ENCODE measurements at places on chromosomes 3 and 15. TPM values are rescaled to one million over a fixed set of nuclear protein-coding genes. Genes with fewer than 3 reads are reported as not detected.

GRCh38 chr3:1910322-1910721, 188.3 kb upstream of the CNTN4 start:
- DNase-seq: no peak

DNA sequence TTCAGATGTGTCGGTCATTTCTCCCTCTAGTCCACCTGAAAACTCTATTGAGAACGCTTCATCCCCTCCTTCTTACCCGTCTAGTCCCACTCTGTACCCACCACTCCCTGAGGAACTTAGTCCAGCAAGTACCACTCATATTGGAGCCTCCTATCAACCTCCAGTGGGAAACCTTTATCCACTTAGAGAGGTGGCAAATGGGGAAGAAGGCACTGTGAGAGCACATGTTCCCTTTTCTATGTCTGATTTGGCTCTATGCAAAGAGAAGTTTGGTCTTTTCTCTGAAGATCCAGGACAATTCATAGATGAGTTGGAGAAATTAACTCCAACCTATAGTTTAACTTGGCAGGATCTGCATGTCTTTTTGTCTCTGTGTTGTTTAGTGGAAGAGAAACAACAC, 17.0 kb upstream of the RPN1 start:
- DNase-seq: no peak

GRCh38 chr3:98979296-98979695, 77.8 kb upstream of the DCBLD2 start:
- no peak for DNase-seq

DNA sequence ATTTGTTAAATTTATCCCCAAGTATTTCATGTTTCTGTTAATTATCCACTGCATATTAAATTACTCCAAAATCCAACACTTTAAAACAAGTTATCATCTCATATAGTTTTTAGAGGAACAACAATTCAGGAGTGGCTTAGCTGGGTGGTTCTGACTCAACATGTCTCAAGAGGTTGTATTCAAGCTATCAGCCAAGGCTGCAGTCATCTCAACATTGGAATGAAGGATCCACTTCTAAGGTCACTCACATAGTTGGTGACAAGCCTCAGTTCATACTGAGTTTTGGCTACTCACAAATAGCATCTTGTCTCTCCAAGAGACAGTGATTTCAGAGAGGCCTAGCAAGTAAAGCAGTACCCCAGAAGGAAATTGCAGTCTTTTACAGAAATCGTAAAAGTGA, 134.7 kb downstream of the NR2E3 start:
- DNase-seq: no peak

DNA sequence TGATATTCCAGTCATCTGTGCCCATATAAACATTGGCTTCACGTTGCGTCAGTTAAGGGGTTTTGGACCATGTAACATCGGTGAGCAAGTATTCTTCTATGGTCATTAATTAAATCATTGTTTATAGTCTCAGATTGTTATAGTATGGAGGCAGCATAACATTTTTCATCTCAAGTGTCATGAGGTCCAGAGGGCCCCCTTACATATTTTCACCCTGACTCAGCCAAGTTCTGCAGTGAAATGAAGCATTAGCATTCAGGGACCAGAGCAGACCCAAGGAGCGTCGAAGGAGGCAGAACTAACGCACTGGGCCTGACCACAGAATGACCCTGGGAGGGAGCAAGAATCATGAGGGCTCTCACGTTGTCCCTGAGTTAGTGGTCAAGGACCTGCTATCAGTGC, 171.5 kb downstream of the LRTM1 start:
- DNase-seq: no peak

The CASR gene
- total RNA-seq: not detected

DNA sequence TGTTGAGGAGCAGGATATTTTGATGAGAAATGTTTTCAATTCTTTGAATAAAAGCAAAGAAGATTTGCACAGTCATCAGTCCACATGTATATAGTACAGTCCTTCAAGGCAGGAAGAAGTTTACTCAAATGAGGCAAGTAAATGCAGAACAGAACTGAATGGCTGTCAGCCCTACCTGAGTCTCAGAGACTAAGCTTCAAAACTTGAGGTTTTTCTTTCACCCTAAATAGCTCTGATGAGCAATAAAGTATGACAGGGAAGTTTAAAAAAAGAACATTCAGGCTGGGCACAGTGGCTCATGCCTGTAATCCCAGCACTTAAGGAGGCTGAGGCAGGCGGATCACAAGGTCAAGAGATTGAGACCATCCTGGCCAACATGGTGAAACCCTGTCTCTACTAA, 232.5 kb downstream of the SUCLG2 start:
- no peak for DNase-seq

GRCh38 chr3:176447369-176447768, 749.9 kb downstream of the TBL1XR1 start:
- no peak for DNase-seq

DNA sequence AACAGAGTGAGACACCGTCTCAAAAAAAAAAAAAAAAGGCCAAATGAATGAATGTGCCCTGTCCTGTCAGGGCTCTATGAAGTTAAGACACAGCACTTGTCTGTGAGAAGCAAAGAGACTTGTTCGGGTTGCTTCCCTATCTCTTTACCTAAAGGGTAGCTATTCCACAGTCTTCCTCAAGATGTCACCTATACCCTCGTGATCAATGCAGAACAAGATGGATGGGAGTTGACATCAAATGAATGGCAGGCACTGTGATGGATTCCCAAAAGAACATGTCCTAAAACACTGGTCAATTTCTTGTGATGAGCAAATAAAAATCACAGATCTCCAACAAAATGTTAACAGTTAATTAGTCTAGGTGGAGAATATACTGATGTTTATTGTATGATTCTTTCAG, 9.5 kb downstream of the TADA3 start:
- DNase-seq: no peak

DNA sequence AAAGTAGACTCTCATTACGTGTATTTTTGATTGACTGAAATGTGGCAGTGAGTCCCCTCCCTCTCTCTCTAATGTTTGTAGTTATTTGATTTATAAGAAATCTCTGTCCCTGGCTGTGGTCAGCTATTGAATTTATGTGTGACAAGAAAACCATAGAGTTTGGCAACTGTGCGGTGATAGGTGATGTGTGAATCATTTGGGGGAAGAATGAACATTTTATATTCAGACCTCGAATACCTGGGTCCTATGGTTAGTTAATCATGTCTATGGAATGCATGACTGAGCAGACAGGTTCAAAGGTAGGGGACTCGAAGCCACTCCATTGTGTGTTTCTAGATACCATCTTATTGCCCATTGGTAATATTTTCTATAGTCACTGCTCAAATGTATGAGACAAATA, 712.1 kb downstream of the MECOM start:
- no peak for DNase-seq

DNA sequence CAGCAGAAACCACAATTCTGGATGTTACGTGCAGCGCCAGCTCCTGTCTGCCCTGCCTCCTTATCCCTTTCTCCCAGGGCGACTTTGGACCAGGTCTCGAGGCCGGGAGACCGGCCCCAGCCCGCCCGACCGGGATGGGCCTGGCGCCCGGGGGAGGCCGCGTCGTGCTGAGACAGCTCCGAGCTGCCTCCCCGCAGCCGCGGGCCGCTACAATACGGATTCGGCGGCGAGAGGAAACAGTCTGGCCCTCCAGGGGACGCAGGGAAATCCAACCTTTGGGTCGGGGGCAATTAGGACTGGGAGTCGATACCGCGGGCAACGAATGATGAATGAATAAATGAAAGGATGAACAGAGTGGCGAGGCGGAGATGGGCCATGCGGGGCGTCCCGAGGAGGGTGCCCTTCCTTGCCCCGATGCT, 537 bp downstream of the GRAMD2A start:
- DNase-seq: no peak

GRCh38 chr15:78050441-78050809, 27.1 kb downstream of the TBC1D2B start:
- no peak for DNase-seq

The CCDC39 gene
- total RNA-seq: 2.2 TPM

GRCh38 chr3:127816783-127817405, 5.4 kb downstream of the MGLL start:
- no peak for DNase-seq

The ACOX2 gene
- 20.2 TPM for total RNA-seq

All from lower lobe of right lung (tissue), 2 donors.